ENCODE measurements at places on chromosomes 7 and 10.

GRCh38 chr10:283140-283479, 147.9 kb downstream of the ZMYND11 start:
- DNase-seq, result no peak

DNA sequence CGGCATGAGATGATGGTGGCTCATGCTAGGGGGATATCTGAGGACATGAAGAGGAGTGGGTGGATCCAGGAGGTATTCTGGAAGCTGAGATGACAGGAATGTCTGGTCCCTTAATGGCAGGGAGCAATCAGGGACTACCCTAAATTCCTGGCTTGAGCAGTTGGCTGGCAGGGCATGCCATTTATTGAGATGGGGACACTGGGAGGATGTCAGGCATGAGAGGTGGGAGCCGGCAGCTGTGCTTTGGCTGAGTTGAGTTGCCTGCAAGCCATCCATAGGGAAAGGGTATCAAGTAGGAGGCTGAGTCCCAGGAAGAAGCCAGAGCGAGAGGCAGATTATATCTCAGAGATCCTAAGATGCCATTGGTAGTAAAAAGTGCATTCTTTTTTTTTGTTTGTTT, 69.6 kb downstream of the COL26A1 start:
- DNase-seq, result no peak

DNA sequence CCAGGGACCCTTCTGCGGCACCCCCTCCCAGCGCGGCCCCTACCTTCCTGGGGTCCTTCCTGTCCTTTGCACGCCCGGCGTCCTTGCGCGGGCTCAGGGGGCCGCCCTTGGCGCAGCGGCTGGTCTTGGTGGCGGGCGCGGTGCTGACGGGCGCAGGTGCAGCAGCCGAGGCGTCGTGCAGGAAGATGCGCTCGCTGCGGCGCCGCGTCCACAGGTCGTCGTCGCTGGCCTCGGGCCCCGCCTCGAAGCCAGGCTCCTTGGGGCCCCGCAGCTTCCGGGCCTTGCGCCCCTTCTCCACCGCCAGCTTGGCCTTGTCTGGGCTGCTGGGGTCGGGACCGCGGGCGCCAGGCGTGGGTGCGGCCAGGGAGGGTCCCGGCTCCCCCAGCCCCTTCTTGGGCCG, 49.8 kb downstream of the SLC29A4 start:
- no peak for DNase-seq

- no peak for DNase-seq
These were observed 5.4 kb upstream of the HKDC1 start for GRCh38 chr10:69214666-69215131.

GRCh38 chr10:8044908-8045725, 9.4 kb upstream of the GATA3 start:
- no peak for DNase-seq
